Mammary epithelial cell (primary cell): ENCODE measurements at places on chromosomes 1 and 21. TPM values are rescaled to one million over a fixed set of nuclear protein-coding genes. Genes with fewer than 3 reads are reported as not detected.

DNA sequence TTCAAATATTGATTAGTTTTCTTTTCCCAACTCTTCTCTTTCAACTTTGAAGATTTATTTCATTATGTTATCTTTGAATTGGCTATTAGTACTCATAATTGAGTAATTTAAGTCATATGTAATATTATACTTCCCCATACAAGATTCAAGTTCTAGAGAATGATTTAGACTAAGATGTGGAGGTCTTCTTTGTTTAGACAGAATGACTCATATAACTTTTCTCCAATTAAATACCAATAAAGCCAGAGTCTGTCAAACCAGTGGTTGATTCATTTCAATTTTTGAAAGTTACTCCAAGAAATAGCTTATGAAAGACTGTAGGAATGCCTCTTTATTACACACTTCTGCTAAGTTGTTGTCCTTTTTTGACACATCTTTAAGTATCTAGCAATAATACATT lies 115.8 kb upstream of the SLC35F3 start:
- no peak for DNase-seq

Gene CFHR5
- polyA plus RNA-seq: not detected

Gene CHRM3
- 0.12 TPM for polyA plus RNA-seq

- DNase-seq: peak; percentile 55
Observed at GRCh38 chr1:117284399-117285215, 73.9 kb upstream of the VTCN1 start.

DNA sequence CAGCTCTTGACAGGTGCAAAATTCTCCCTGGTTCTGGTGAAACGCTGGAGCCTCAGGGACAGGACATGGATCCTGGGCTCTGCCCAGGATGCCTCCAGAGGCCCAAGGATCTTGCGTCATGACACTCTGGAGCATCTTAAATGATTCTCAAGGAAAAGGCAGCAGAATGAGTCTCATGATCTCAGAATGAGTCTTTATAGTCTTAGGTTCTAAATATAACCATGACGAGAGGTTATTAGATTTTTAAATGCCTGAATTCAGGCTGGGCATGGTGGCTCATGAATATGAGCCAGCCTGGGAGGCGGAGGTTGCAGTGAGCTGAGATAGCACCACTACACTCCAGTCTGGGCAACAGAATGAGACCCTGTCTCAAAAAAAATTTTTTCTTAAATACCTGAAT lies 55.5 kb downstream of the ECE1 start:
- no peak for DNase-seq

GRCh38 chr1:172654535-172654934 lies 4.4 kb upstream of the FASLG start:
- peak; percentile 76 for DNase-seq

- DNase-seq: no peak
Observed at GRCh38 chr21:42287193-42288083, 27.8 kb downstream of the TFF3 start.
